SK-MEL-5 (cell line): ENCODE measurements at places on chromosomes 1 and 21. TPM values are rescaled to one million over a fixed set of nuclear protein-coding genes. Genes with fewer than 3 reads are reported as not detected.

DNA sequence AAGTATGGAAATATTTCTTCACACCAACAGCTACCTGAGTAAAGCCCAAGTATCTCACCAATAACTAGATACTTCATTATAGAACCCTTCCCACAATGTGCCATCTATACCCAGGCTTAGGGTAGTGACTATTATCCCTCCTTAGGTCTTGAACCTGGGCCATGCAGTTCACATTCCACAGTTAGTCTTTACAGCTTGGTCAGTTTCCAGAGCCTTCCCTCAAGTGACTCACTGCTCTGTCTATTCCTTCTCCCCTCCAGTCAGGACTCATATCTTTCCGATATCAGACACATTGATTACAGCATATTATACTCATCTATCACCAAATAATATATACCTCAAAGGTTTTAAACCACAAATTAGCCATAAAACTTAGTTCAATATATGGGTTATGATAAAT lies 23.6 kb downstream of the VAMP4 start:
- no peak for DNase-seq

GRCh38 chr1:181101581-181102226 lies 13.2 kb downstream of the IER5 start:
- DNase-seq = no peak

DNA sequence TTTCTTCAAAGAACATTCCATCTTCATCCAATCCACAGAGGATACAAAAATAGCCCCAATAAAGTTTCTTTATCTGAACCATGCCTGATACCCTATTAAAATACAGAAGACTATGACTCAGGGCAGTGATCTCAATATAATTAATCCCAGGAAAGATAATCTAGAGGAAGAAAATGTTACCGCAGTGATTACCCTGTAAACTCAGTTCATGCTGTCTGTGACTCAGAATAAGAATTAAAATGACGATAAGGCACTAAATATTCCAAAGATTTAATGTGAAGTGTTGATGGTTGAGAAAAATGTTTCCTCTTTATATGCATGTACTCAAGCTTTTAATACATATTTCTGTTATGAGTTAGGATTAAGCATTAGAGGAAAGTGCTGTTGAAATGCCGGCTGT lies 88.6 kb upstream of the LYPLAL1 start:
- DNase-seq = no peak

GRCh38 chr21:17387030-17387617 lies 125.7 kb upstream of the CXADR start:
- peak; percentile 82 for DNase-seq

- no peak for DNase-seq
Measured at GRCh38 chr1:65896721-65897120, 104.0 kb downstream of the PDE4B start.

- DNase-seq = peak; percentile 86
Measured at GRCh38 chr1:167784876-167785550, 63.2 kb downstream of the MPZL1 start.

DNA sequence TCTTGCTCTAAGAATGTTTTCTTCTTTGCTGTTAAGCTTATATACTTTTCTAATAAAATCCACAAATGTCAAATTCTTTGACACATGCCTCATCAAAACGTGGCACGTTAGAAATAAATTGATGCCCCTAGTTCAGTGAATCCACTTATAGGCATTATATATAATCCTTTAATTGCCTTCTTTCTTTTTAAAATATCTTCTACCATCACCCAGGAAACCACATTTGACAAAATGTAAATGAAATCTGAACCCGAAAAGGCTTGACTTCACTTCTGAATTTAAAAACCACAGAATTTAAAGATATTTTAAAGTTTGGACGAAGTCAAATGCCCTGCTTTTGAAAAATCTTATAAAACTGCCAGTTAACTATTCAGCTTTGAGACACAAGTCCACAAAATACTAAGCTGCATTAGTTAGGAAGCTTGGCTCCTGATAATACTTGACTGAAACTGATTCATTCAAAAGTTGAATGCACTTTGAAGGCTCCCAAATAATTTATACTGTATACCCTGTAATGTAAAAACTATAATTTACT lies 22.4 kb upstream of the KIFAP3 start:
- DNase-seq = no peak

DNA sequence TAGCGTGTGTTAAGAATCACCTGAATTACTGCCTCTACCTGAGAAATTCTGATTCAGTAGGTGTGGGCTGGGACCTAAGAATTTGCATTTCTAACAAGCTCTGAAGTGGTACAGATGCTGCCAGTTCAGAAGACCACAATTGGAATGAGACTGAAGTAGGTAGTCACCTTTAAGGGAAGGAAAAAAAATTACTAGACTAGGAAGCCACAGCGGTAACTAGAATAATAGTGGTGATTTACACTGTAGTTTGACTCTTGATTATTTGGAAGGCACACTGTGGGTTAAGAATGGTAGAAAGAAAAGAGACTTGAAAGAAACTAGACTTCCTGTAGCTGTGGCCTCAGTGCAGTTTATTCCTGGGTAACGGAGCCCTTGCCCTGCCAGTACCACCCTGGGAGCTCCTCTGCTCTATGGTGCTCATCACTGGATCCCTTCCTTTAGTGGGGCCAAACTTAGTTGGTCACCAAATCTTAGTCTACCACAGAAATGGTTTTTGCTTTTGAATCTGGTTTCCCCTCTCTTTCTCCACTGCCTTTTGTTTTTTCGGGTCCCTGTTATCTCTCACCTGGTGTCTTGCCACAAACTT lies 43.6 kb downstream of the ARID1A start:
- no peak for DNase-seq

DNA sequence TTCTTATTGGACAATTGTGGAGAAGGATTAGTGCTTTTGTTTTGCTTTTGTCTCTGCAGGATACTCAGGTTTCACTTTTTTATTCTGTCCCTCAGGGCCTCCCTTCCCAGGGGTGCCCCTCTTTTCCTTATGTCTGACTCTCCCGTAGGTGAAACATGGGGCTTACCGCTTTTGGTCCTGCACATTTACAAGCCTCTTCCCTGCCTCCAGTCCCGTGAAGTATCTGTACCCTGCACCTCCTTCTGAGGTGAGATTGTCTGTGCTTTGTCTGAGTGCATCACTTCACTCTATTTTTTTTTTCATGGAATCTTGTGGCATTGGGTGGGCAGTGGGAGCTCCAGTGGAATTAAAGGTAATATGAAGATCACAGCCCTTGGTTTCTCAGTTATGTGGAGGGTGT lies 758.1 kb upstream of the TPTE start:
- no peak for DNase-seq

DNA sequence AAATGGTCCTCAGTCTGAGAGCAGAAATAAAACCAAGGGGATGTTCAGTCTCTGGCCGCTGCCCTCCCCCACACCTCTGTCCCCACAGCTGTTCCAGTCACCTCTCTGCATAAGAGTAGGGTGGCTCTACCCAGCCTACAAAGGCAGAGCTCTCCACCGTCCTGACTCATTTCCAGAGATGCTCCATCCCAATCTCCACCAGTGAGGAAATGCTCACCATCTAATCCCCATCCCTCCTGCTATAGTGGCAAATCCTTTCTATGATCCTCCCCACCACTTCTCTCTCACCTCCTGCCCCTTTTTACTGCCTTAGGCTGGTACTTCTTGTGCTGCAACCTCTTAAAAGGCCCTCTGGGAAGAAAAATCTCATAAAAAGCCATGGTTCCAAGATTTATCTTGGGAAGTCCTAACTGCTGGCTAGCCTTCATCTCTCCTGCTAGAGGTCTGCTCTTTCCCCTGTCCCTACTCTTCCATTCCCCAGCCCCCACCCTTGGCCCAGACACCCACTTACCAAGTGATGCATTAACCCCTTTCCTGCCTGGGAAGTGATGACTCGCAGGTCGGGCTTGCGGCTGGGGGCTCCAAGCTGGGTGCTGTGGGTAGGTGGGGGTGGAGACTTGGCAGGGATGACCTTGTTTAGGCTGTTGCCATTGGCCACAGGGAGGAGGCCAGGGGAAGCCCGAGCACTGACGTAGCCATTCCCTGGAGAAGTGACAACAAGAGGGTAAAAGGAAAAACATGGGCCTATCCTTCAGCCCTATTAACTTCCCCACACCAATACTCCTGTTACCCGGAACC lies 23.9 kb downstream of the MEF2D start:
- DNase-seq = no peak

GRCh38 chr1:26998429-26999300 lies 5.2 kb downstream of the TRNP1 start:
- DNase-seq = no peak

GRCh38 chr21:34129039-34129891 lies 55.9 kb downstream of the MRPS6 start:
- DNase-seq = peak; percentile 40

DNA sequence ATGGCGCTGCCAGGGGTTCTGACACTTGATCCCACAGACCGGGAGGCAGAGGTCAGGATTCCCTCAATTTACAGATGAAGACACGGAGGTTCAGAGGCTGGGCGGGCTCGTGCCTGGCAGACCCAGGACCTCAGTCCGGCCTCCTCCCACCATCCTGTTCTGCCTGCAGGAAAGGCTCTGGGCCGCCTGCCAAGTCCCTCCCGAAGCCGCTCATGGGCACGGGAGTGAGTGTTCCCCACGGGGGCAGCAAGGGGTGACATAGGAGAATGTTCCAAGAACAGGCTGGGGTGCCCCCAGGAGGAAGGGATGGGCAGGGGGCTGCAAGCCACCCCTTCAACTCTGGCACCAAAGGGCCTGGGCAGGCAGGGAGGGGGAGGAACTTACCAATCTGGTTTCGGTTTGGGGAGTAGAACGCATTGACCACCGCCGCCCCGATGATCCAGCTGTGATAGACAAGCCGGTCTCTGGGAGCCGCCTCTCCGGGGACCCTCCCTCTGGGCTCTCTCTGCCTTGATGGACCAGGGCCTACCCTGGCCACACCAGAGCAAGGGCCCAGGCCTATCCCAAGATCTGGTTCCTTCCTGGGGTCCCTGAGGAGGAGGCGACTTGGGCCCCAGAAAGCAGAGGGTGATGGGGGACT lies 7.5 kb downstream of the PRXL2B start:
- DNase-seq = no peak

DNA sequence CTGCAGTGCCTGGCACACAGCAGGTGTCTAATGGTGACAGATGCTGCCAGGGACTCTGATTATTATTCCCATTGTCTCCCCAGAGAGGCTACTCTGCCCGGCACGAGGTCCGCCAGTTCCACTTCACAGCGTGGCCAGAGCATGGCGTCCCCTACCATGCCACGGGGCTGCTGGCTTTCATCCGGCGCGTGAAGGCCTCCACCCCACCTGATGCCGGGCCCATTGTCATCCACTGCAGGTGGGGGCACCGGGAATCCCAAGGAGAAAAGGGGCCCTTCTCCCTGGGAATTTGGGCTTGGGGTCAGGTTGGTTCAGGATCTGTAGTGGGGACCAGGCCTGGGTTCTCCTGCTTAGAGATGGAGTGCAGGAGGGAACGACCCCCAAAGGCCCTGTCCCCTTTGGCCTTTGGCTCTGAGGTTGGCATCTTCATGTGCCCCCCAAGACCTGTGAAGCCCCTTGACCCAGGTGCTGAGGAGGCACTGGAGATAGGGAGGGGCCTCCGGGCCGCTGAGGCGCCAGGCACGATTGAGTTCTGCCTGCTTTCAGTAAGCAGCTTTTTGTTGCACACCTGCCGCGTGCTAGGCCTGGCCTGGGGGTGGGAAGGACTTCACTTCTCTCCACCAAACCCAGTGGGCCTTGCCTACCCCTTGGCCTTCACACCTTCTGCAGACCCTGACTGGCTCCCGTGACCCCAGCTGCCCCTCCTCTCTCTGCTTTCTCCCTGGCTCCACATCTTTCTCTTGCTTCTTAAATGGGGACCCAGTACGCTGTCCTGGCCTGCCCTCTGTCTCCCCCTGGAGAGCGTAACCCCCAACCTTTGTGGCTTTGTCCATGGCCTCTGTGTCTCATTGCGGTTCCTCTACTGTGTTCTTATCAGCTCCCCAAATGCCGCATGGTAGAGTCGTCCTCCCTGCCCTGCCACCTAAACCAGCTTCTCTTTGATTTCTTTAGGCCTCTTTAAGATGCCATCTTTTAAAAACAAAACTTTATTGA lies 76.4 kb downstream of the PTPRU start:
- DNase-seq = no peak

DNA sequence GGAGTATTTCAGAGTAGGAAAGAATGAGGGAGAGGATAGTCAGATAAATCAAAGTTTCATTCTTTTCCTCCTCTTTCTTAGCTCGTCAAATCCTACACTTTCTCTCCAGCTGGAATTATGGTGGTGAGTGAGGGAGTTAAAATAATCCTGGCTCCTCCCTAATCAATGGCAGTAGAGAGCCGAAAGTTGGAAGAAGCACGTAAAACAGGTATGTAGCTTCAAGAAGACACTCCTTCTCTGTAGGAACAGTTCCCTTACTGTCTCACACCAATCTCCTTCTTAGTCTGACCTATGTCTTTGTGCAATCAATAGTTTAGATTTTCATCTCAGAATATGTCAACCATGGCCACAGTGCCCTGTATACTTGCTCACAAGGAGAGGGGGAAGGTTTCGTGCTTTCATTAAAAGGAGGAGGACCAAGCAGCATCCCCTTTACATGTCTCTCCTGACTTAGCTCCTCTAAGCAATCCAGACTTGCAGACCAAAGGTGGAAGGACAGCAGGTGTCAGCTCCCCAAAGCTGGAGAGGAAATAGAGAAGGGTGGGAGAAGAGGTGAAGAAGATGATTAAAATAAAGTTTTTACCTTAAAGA lies 878 bp downstream of the MINDY1 start:
- DNase-seq = no peak

Gene GSTM1
- not detected in 2 replicates for total RNA-seq

DNA sequence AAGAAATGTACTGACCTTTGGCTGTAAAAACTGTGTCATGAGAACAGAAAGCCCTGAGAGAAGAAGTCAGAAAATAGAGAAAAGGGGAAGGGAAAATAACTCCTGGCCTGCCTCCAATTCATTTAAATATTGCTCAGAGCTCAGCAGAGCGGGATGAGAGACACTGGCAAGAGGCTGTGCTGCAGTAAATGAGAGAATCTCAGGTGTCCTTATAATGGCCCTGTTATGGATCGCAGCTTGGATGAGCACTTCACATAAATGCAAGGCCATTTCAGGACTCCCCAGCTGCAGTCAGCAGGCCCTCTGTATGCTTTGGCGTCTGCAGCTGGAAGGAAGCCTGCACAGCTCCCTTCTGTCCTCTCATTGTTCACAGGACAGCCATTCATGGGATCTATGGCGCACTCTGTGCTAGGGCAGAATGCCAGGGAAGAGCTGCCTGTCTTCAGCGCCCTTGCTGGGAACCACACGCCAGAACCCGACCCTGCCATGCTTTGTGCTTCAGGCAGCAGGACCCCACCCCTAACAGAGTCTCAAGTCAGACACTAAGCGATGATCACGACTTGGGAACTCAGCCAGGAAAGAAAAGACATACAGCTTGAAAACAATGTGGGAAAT lies 20.7 kb upstream of the ABCB10 start:
- DNase-seq = peak; percentile 89

- no peak for DNase-seq
Measured at GRCh38 chr1:119727991-119728390, 16.3 kb downstream of the PHGDH start.

DNA sequence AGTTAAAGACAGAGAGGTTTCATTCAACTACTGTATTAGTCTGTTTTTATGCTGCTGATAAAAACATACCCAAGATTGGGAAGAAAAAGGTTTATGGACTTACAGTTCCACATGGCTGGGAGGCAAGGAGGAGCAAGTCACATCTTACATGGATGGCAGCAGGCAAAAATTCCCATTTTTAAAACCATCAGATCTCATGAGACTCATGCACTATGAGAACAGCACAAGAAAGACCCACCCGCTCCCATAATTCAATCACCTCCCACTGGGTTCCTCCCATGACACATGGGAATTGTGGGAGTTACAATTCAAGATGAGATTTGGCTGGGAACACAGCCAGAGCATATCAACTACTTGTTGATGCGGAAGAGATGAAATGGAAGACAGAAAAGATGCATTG lies 9.2 kb downstream of the GPR161 start:
- DNase-seq = no peak
